NCI-H446 treated with DMSO at 0.1 percent for 48 hours (cell line): ENCODE measurements at places on chromosomes 6 and 20.

- no peak for DNase-seq
These were observed 37.6 kb downstream of the TXLNB start for GRCh38 chr6:139254196-139254595.

- no peak for DNase-seq
These were observed 285.4 kb downstream of the THBS2 start for GRCh38 chr6:168968228-168968627.

DNA sequence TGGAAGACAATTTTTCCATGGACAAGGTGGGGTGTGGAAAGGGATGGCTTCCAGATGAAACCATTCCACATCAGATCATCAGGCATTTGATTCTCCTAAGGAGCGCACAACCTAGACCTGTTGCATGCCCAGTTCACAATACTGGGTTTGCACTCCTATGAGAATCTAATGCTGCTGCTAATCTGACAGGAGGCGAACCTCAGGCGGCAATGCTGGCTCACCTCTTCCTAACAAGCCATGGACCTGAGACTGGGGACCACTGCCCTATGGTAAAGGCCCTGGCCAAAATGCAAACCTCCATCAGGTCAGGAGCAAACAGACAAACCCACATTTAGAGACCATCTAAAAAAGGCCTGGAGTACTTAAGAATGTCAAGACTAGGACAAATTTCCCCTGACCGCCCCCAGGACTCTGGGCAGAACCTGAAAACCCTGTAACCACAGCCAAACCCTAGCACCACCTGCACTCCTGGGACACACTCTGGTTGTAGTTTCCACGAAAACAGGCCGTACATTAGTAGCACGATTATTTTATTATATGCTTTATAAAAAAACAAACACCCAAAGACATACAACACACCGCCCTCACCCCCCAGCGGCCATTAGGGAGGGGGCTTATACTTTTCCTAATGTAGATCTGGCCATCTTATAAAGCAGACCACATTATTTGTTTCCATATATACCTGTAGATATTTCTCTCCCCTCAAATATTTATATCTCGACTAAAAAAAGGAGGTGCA, 27.3 kb downstream of the SNX5 start:
- DNase-seq, result no peak

DNA sequence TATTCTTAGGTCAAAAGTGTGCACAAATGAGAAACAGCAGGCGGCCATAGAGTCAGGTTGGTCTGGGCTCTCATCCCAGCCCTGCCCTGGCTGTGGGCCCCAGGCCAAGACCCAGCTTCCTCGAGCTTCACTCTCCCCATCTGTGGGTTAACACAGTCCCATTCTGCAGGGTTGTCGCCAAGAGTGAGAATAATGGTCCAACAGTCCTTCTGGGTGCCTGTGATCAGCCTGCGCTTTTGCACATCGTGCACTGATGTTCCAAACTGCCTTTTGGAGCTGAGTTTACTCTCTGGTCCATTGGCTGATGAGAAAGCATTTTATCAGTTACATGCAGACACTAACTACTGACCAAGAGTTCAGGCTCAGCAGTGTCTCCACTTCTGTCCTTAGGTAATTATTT, 82.6 kb downstream of the INSM1 start:
- peak; percentile 98 for DNase-seq

GRCh38 chr6:17879184-17879583, 108.3 kb downstream of the KIF13A start:
- DNase-seq, result no peak

- no peak for DNase-seq
These were observed 37.7 kb downstream of the KCNQ2 start for GRCh38 chr20:63434599-63435378.

DNA sequence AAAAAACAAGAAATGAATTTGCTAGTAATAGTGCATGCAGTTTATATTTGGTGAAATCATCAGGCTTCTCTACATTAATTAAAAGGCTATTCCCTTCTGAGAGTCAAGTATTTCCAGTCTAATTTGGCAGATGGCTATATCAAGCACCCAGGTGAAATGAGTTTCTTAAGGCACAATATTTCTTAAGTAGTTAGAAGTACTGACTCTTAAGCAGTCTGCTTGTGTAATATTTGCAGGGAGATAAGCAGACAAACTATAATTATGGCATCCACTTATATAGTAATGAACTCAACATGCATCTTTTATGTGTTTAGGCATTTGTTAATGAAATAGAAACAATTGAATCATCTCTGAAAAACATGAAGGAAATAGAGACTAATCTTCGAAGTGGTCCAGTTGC, 189.2 kb downstream of the UTRN start:
- no peak for DNase-seq

DNA sequence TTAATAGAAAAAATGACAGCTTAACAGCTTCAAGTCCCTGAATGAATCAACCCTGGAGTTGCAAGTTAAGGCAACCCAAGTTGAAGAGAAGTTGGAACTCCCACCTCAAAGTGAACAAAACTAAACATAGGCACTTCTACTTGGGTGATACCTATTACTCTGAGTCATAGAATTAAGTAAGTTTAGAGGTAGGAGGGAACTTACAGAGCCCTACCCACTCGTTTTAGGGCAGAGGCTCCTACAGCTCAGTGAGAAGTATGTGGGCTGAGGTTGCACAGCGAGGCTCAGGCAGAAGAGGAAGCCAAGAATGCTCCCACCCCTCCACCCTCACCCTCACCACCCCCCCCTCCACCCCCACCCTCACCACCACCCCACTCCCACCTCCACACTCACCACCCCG, 42.2 kb downstream of the NFATC2 start:
- no peak for DNase-seq

DNA sequence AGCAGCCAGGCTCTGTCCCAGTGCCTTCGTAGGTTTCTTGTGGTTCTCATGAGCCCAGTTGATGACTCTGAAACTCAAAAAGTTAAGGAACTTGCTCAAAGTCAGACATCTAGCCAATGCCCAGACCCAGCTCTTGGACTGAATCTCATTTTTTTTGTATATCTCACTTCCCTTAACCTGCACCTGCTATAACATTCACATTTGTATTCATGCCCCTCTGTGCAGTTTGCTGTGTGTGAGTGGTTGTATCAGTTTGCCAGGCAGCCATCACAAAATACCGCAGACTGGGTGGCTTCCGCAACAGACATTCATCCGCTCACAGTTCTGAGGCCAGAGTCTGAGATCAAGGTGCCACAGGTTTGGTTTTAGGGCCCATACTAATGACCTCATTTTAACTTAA, 49.9 kb downstream of the IPCEF1 start:
- DNase-seq, result no peak

GRCh38 chr6:128131566-128131965, 230.7 kb upstream of the THEMIS start:
- peak; percentile 18 for DNase-seq

DNA sequence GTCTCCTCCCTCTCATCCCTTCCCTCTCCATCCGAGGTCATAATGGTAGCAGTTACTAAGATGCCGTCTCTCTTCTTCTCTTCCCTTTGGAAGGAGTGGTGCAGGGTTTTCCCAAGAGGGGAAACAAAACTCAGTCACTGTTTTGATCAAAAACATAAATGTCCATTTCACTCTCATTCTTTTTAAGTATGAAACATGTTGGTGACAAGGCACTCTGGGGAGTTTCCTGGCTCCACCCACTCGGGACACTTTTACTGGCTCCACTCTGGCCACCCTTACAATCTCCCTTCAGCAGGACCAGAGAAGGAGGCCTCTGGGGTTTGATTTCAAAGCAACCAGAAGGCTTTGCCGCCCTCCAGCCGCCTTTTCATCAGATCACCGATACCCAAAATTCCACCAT, 57.0 kb downstream of the FGD2 start:
- no peak for DNase-seq

- no peak for DNase-seq
These were observed 76.7 kb downstream of the GPR6 start for GRCh38 chr6:110054664-110055386.

GRCh38 chr20:59004763-59005522, 2.1 kb downstream of the CTSZ start:
- DNase-seq, result no peak

GRCh38 chr6:23445157-23445710, 680.8 kb upstream of the NRSN1 start:
- peak; percentile 47 for DNase-seq

- no peak for DNase-seq
These were observed 6.1 kb downstream of the SMIM28 start for GRCh38 chr6:138383776-138384175.

- no peak for DNase-seq
These were observed 94.0 kb upstream of the PHACTR1 start for GRCh38 chr6:12622566-12622965.

- peak; percentile 64 for DNase-seq
These were observed 93.2 kb downstream of the GMPR start for GRCh38 chr6:16331384-16332174.

DNA sequence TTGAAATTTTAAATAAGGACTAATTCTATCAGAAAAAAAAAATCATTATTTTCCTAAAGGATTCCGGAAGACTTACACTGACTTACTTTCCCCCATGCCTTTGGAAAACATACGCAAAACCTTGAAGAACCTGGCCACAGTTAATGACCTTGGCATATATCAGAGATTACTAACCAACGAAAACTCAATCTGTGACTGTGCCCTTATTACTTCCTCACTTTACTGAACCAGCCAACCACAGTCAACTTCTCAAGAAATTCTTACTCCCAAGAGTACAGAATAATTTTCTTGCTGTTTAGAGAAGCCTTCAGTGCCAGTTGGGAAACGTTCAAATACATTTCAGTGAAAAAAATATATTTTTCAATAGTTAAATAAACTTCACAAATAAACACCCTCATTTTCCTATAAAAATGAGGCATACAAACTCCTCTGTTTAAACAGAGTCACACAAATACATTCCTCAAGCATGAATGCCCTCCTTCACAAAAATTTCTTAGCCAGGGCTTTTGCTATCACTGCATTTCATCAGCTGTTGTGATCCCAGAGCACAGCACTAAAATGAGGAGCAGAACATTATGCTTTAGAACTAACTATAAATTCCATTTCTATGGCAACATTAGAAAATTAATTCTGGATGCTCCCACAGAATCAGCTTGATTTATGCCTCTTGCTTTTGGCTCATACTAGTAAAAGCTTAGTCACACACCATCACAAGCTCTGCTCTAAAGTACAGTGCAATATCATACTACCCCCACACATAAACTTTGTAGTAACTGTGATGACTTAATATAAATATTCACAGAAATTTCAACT, 117.6 kb downstream of the DST start:
- DNase-seq, result no peak

DNA sequence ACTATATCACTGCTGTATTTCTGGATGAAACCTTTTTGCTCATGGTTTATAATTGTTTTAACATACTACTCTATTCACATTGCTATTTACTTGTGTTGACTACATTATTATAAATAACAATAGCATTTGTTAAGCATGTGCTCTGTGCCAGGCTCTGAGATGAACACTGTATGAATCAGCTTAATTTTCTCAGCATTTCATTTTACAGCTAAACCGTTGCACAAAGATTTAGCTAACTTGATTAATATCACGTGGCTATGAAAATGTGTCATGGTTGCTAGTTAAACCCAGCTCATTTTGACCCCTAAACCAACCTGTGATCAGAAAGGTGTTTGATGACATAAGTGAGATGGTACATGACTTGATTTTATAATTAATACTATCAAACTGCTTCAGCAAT, 77.5 kb downstream of the NCOA7 start:
- no peak for DNase-seq

DNA sequence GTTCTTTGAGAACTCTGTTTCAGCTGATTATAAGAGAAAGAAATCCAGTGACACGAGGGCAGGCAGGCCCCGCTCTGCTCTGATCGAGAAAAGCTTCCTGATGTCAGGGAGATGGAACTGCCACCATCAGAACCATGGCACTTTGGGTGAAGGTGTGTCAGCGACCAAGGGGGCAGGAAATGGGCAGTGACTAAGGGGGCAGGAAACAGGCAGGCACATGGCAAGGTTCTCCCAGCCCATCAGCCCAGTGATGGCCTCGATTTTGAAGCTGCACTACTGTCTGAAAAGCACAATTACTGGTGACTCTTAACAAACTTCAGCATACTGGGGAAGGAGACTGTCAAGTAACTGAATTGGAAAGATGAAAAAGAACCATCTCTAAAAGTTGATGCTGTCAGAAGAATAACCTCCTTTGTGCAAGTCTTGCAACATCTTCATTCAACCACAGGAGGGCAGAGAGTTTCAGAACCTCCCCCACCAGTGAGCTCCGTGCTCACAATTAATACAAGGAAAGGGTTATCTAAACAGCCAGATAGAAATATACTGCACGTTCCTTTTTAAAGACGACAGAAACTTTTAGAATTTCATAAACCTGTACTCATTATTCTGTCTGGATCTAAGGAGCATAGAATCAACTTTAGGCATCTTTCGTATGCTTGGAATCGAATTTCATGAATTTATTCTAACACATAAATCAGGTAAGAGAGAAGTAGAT, 39.1 kb downstream of the TMX4 start:
- no peak for DNase-seq

GRCh38 chr6:40398034-40398691, 189.0 kb downstream of the LRFN2 start:
- DNase-seq, result no peak

GRCh38 chr20:43914311-43915210, at the start of gene TOX2:
Gene TOX2, plus strand, starts transcription at chr20:43914852. Its CDS starts 40 bp downstream, at chr20:43914892.
- no peak for DNase-seq

DNA sequence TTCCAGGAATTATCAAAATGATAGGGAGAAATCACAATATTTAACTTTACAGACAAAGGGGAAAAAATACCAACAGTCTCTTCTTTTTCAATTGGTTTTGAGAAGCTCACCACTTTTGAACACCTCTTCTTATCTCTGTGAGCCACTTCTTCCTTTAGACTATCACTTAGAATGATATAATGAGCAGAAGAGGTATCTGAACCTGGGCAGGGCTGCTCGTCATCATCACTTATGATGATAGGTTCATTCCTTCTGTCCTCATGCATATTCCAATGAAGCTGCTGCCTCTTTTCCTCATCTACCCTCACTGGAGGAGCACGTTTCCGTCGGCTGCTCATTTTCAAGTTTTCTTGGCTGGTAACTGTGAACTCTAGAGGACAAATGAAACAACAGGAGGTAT, 9.2 kb downstream of the SHPRH start:
- no peak for DNase-seq

DNA sequence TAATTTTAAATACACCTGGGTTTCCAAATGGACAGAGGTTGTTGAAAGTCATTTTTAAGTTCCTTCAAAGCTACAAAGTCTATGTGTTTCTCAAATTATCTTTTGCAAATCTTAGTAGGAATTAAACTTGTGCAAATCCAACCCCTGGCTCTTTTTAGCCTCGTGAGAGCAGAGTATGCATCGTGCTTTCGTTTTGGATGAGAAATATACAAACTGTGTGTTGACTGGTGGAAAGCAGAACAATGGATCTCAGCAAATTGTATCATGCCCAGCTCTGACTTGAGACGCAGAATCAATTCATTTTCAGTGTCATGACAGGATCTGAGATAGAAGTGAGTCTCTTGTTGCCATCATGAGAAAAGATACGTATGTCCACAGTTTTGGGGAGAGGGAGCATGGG, 542.4 kb upstream of the FLRT3 start:
- DNase-seq, result no peak

GRCh38 chr20:60008130-60008808, 50.0 kb downstream of the CDH26 start:
- no peak for DNase-seq
